T-cell (primary cell): ENCODE measurements at places on chromosomes 16 and 17. TPM values are rescaled to one million over a fixed set of nuclear protein-coding genes. Genes with fewer than 3 reads are reported as not detected.
A peak's percentile ranks its signal among the peaks of the same experiment; 100 is the strongest.

SLC47A1 gene
- total RNA-seq: 0.35 TPM

E4F1 gene
- total RNA-seq: 37.1 TPM

DNA sequence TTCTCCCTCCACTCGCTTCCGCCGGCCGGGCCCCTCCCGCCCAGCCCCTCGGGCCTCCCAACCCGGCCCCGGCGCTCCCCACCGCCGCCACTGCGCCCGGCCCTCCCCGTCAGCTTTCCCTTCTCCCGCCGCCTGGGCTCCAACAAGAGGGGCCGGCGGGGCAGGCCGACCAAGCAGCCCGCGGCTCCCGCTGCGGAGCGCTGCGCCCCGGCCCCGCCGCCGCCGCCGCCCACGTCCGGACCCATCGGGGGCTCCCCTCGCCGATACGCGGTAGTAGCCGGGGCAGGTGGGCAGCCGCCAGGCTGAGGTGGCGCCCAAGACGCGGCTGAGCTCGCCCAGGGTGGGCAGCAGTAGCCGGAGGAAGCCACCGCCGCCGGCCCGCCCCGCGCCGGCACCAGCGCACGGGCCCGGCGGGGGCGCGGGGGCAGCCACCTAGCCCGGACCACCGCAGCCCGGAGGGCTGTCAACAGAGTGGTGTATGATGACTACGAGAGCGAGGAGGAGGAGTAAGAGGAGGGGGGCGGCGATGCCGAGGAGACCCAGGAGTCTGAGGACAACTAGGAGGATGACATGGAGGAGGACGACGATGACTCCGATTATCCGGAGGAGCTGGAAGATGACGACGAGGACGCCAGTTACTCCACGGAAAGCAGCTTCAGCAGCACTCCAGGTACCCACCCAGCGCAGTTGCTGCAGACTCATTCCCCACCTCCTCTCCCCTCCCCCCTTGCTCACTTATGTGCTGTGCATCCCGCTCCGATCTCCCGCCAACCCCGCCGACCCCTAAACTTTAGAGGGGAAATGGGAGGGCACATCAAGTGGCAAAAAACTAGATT, 498 bp downstream of the LRRC37B start:
- H3K36me3 ChIP-seq: no peaks in the 10 kb centered on the region
- peak overlapping the region; percentile 84 for H3K4me3 ChIP-seq
- no peaks in the 10 kb centered on the region for H3K27me3 ChIP-seq
- peaks cover 10% of the 10 kb centered on the region for H3K4me1 ChIP-seq

- no peaks in the 10 kb centered on the region for H3K4me1 ChIP-seq
- H3K4me3 ChIP-seq: no peak overlapping the region
- no peaks in the 10 kb centered on the region for H3K27me3 ChIP-seq
- no peak overlapping the region for H3K27ac ChIP-seq
- DNase-seq: no peak
- no peaks in the 10 kb centered on the region for H3K36me3 ChIP-seq
These were observed 86.3 kb downstream of the WDR59 start for GRCh38 chr16:74898659-74899058.

DNA sequence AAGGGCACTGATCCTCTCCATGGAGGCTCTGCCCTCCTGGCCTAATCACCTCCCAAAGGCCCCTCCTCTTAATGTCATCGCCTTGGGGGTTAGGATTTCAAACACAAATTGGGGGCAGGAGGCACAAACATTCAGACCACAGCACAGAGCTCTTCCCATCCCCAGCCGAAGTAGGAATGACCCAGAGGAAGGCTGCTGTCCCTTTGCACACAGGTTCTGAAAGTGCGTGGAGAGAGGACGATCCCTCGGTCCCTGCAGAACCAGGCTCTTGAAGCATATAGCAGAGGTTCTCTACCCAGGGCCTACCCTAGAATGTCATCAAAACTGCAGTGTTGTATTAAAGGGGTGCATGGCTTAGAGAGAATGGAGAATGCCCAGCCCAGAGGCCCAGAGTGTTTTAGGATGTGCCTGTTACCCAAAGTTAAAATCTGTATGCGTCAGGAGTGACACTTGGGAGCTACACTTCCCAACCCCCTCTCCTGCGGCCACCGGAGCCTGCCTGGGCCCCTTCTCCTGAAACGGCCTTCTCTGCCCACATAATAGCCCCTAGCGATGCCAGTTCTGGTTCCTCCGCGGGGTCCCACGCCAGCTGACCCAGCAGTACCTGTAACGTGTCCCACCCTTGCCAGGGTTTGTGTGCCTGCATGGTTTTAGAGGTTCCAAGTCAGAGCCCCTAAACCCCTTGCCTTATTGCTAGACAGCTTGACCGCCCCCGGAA, 159.5 kb upstream of the CACNG5 start:
- H3K27ac ChIP-seq: peak overlapping the region; percentile 81
- DNase-seq: no peak
- no peaks in the 10 kb centered on the region for H3K36me3 ChIP-seq
- peaks cover 18% of the 10 kb centered on the region for H3K4me1 ChIP-seq
- no peak overlapping the region for H3K4me3 ChIP-seq
- no peaks in the 10 kb centered on the region for H3K27me3 ChIP-seq

DBNDD1 gene
- 0.88 TPM for total RNA-seq

DNA sequence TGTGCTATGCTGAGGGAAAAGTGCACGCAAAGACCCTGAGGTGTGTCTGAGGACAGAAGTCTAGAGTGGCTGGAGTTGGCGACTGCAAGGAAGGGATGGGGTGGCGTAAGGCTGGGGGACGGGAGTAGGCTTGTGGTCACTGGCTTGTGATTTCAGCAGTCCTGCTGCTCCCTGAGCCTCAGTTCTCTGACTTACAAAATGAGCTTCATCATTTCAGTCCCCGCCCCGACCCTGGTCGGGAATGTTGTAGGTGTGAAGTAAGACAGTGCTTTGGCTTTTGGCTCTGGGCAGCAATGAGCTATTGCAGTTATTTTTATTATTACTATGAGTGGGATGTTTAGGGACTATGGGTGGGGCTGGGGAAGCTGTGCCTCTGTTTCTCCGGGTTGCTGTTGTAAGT, 8.6 kb downstream of the ADGRG1 start:
- H3K4me3 ChIP-seq: no peak overlapping the region
- H3K27ac ChIP-seq: no peak overlapping the region
- peaks cover 35% of the 10 kb centered on the region for H3K4me1 ChIP-seq

DNA sequence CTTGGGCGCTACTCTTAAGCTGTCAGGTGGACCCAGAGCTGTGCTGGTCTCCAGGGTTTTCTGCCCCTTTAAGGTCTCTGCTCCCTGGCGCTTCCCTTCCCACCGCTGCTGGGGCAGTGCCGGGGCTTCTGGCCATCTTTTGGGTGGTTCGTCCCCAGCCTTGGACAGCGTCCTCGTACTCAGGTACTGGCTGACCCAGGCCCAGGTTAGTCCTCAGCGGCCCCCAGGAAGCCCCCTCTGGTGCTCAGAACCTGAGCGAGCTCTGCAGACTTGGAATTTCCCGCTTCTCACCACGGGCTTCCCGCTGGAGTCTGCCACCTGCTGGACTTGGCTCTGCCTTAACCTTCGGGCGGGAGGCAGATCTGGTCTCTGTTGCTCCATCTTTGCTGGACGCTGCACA, 94.1 kb upstream of the ZNF750 start:
- no peaks in the 10 kb centered on the region for H3K27me3 ChIP-seq
- H3K4me1 ChIP-seq: no peaks in the 10 kb centered on the region
- no peak overlapping the region for H3K4me3 ChIP-seq
- H3K27ac ChIP-seq: no peak overlapping the region
- H3K36me3 ChIP-seq: peaks cover 88% of the 10 kb centered on the region

DNA sequence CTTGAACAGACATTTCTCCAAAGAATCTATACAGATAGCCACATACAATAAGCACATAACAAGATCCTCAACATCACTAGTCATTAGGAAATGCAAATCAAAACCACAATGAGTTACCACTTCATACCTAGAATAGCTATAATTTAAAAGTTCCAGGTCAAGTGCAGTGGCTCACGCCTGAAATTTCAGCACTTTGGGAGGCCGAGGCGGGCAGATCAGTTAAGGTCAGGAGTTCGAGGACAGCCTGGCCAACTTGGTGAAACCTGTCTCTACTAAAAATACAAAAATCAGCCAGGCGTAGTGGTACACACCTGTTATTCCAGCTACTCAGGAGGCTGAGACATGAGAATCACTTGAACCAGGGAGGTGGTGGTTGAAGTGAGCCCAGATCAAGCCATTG, 19.9 kb downstream of the RANBP10 start:
- H3K4me3 ChIP-seq: no peak overlapping the region
- H3K36me3 ChIP-seq: peaks cover 2% of the 10 kb centered on the region
- H3K27ac ChIP-seq: no peak overlapping the region
- no peak for DNase-seq
- H3K4me1 ChIP-seq: peaks cover 10% of the 10 kb centered on the region

KRT33A gene
- total RNA-seq: not detected

DNA sequence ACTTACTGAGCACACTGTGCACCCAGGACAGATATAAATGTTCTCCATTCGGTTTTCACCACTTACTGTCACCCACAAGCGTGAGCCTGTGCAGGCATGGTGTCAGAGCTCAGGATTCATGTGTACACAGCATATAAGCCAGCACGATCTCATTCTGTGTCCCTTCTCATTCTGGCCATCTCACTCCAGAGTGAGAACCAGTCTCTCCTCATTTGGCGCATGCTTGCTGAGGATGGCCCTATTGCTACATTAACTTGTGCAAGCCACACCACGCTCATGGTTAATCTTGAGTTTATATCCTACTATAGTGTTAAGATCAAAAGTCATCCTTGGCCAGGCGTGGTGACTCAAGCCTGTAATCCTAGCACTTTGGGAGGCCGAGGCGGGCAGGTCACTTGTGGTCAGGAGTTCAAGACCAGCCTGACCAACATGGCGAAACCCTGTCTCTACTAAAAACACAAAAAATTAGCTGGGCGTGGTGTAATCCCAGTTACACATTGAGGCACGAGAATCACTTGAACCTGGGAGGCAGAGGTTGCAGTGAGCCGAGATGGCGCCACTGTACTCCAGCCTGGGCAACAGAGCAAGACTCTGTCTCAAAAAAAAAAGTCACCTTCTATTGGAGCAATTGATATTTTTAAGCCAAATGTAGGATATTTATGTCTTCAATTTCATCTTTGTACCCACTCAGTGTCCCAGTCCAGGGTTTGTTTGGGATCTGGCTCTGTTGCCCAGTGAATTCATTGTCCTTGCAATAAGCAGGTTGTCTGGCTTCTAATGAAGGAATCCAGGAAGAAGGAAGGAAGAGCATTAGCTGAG, 20.9 kb downstream of the SOCS1 start:
- DNase-seq: no peak
- peak overlapping the region; percentile 85 for H3K27ac ChIP-seq
- no peaks in the 10 kb centered on the region for H3K27me3 ChIP-seq
- peaks cover 53% of the 10 kb centered on the region for H3K4me1 ChIP-seq

KRT34 gene
- total RNA-seq: not detected

RAMP2 gene
- total RNA-seq: not detected

GRCh38 chr16:54282202-54282927, 4.2 kb downstream of the IRX3 start:
- H3K36me3 ChIP-seq: no peaks in the 10 kb centered on the region
- H3K27ac ChIP-seq: no peak overlapping the region
- H3K4me1 ChIP-seq: peaks cover 12% of the 10 kb centered on the region
- H3K27me3 ChIP-seq: peaks cover 7% of the 10 kb centered on the region

GRCh38 chr16:80034469-80034826, 433.9 kb upstream of the MAF start:
- no peaks in the 10 kb centered on the region for H3K27me3 ChIP-seq
- no peak for DNase-seq
- no peak overlapping the region for H3K4me3 ChIP-seq

DNA sequence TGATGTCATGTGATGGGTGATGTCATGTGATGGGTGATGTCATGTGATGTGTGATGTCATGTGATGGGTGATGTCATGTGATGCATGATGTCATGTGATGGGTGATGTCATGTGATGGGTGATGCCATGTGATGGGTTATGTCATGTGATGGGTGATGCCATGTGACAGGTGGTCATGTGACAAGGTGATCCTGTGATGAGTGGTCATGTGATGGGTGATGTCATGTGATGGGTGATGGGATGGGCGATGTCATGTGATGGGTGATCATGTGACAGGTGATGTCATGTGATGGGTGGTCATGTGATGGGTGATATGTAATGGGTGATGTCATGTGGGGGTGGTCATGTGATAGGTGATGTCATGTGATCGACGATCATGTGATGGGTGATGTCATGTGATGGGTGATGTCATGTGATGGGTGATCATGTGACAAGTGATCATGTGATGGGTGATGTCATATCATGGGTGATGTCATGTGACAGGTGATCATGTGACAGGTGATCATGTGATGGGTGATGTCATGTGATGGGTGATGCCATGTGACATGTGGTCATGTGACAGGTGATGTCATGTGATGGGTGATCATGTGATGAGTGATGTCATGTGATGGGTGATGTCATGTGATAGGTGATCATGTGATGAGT, 17.2 kb downstream of the CD300LB start:
- H3K4me3 ChIP-seq: no peak overlapping the region
- no peak overlapping the region for H3K27ac ChIP-seq
- H3K27me3 ChIP-seq: no peaks in the 10 kb centered on the region

DNA sequence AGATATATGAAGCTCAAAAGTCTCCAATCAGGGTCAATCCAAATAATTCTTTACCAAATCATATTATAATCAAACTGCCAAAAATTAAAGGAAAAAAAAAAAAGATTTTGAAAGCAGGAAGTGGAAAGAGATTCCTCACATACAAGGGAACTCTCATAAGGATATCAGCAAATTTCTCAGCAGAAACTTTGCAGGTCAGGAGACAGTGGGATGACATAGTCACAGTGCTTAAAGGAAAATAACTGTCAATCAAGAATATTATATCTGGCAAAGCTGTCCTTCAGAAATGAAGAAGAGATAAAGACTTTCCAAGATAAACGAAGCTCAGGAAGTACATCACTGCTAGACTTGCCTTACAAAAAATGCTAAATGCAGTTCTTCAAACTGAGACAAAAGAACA, 40.0 kb upstream of the CDYL2 start:
- peaks cover 8% of the 10 kb centered on the region for H3K27me3 ChIP-seq
- H3K4me1 ChIP-seq: no peaks in the 10 kb centered on the region
- no peak overlapping the region for H3K4me3 ChIP-seq
- no peak overlapping the region for H3K27ac ChIP-seq

MFSD6L gene
- not detected for total RNA-seq

DNA sequence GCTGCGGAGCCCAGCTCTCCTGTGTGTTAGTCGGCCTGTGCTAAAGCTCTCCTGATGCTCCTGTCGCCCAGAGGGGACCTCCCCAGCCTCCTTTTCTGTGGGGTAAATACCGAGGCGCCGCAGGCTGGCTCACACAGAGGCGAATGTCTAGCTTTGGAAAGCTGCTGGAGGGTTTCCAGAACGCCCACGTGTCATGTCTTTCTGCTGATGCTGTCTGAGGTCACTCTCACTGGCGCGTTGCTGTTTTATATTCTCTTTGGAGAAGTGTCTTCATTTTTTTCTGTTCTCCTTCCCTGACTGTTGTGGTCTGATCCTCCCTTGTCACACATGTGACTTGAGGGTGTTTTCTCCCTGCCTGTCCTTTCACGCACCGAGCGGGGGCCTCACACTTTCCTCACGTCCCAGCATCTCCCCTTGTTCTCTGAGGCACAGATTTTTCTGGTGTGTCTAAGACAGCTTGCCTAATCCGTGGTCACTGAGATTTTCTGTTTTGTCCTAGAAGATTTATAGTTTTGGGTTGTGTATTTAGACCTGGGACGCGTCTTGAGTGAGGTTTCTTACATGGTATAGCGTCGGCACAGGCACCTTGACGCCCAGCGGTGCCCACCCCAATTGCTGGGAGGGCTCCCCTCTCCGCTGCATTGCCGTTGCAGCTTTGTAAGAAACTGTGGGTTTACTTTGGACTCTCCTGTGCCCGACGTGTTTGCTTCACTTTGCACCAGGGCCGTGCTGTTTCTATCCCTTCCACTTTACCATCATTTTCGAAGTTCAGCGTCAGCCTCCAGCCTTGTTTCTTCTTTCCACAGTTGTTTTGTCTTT, 92.1 kb upstream of the ZNF750 start:
- H3K4me3 ChIP-seq: no peak overlapping the region
- H3K27ac ChIP-seq: no peak overlapping the region
- peaks cover 87% of the 10 kb centered on the region for H3K36me3 ChIP-seq
- no peak for DNase-seq
- no peaks in the 10 kb centered on the region for H3K4me1 ChIP-seq
